Fibroblast of skin of back (primary cell): ENCODE measurements at places on chromosomes 5 and 9.

- DNase-seq, result peak; percentile 12
These were observed 245.9 kb downstream of the SH3GL2 start for GRCh38 chr9:17824616-17825264.

DNA sequence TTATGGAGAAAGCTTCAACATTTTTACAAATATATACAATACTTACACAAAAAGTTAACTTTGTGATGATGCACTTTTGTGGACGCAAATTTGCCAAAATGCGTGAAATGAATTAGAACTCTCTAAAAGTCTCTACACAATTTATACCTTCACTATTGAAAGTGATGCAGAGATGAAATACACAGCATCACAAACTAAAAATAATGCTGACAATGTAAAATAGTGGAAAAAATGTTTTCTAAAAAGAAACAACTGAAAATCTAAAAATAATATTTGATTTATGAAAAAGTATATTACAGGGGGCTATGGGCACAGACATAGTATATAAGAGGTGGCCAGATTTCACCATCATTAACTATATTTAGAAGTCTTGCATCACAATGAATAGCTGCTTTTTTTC lies 188.8 kb downstream of the ADCY2 start:
- DNase-seq, result no peak

GRCh38 chr9:77906991-77907390 lies 124.6 kb downstream of the GNAQ start:
- no peak for DNase-seq

DNA sequence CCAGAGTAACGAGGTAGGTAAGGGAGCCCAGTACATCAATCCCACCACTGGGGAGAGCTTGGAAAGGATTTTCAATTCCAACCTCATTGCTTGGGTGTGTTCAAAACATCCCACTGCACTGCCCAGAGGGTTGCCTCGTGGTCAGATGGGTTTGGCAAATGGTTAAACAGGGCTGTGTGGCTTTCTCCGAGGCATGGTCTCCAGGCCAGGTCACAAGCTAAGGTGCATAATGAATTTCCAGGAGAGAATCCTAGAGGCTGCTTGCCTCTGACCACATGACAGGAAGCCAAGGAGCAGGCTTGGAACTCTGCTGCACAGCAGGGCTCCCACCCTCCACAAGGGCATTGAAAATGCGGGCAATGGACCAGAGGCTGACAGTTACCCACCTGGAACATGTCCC lies 51.6 kb downstream of the DAP start:
- DNase-seq, result no peak

DNA sequence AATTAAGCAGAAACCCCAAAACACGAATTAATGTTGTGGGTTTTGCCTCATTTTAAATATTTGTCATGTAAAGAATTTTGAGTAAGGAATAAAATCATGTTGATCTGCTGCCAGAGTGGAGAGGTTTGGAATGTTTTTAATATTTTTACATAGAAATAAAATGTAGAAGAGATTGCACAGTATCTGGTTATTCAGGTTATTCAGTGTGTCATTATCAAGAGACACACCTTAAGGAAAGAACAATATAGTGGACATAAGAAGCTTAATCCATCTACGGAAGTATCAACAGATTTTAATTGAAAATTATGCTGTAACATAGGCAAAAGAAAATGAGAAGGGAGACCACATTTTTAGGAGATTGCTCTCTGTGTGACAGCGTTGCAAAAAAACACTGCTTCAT lies 410.4 kb downstream of the MED10 start:
- no peak for DNase-seq

- DNase-seq, result no peak
These were observed 1.3 kb downstream of the TCF7 start for GRCh38 chr5:134115806-134116175.

DNA sequence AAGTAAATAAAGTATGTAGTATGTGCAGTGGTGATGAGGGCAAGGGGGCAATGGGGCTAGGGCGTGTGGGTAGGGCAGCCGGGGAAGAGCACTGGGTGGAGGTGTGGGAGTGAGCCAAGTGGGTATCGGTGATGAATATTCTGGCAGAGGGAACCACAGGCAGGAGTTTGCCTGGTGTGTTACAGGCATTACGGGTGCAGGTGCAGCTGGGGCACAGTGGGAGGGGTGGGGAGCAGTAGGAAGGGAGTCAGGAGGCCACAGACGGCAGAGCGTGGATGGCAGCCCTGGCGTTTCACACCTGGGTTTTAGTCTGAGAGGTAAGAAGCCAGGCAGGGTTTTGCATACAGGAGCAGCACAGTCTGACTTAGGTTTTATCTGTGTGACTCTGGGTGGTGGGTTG lies 35.4 kb downstream of the SFXN1 start:
- no peak for DNase-seq

GRCh38 chr9:125963932-125964331 lies 216.8 kb downstream of the PBX3 start:
- DNase-seq, result no peak

GRCh38 chr5:132180134-132180745 lies 47.4 kb downstream of the P4HA2 start:
- peak; percentile 76 for DNase-seq

- DNase-seq, result peak; percentile 67
These were observed 9.9 kb upstream of the PCSK5 start for GRCh38 chr9:75880618-75881017.

- DNase-seq, result no peak
These were observed 114.1 kb downstream of the MLLT3 start for GRCh38 chr9:20508242-20508641.

GRCh38 chr5:95843733-95844223 lies 21.3 kb upstream of the GLRX start:
- DNase-seq, result no peak

GRCh38 chr9:7153566-7153965 lies 395.8 kb downstream of the KDM4C start:
- DNase-seq, result no peak

DNA sequence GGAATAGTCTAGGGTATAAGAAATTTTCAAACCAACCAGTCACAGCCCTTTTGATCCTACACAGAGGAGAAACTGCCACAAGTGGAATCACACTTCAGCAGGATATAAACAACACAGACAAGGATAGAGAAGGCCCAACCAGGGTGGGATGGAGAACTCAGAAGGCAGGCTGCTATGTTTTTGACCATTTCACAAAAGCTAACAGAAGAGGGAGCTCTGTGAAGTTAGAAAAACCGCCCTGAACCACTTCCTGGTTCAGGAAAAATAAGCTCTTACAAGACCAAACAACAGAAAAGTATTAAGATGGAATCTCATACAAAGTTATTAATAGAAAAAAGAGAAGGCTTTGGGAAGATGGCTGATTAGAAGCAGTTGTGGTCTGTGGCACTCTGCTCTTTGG lies 960 bp upstream of the IFNB1 start:
- no peak for DNase-seq

- DNase-seq, result no peak
These were observed 19.7 kb downstream of the CSF2 start for GRCh38 chr5:132093271-132093670.

- DNase-seq, result no peak
These were observed 22.1 kb downstream of the LCP2 start for GRCh38 chr5:170275376-170275994.
